Endothelial cell (in vitro differentiated cells): ENCODE measurements at places on chromosomes 13 and 19.

DNA sequence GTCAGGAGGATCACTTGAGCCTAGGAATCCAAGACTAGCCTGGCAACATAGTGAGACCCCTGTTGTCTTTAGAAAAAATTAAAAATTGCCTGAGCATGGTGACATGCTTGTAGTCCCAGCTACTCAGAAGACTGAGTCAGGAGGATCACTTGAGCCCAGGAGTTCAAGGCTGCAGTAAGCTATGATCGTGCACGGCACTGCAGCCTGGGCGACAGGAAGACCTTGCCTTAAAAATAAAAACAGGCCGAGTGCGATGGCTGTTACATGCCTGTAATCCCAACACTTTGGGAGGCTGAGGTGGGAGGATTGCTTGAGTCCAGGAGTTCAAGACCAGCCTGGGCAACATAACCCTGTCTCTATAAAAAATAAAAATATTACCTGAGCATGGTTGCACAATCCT, 5.4 kb downstream of the HNRNPUL1 start:
- no peak for DNase-seq

- DNase-seq = no peak
These were observed 367 bp downstream of the MFSD12 start for GRCh38 chr19:3556978-3557460.

- DNase-seq = no peak
These were observed 55.9 kb upstream of the SERP2 start for GRCh38 chr13:44317752-44318151.

DNA sequence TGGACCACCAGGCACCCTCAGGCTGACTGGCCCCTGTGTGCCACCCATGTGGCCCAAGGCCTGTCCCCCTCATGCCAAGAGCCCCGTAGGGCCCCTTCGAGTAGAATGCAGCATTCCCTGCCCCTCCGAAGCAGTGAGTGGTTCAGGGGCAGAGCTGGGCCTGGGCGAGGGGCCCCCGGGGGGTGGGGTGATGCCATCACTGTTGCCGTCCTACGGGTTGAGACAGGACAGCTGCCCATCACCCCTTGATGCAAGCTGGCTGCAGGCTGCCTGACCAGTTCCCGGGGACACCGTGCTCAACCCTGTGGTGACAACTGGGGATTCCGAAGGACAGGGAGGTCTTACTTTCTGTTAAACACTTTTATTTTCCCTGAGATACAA, 4.7 kb downstream of the SBNO2 start:
- no peak for DNase-seq

DNA sequence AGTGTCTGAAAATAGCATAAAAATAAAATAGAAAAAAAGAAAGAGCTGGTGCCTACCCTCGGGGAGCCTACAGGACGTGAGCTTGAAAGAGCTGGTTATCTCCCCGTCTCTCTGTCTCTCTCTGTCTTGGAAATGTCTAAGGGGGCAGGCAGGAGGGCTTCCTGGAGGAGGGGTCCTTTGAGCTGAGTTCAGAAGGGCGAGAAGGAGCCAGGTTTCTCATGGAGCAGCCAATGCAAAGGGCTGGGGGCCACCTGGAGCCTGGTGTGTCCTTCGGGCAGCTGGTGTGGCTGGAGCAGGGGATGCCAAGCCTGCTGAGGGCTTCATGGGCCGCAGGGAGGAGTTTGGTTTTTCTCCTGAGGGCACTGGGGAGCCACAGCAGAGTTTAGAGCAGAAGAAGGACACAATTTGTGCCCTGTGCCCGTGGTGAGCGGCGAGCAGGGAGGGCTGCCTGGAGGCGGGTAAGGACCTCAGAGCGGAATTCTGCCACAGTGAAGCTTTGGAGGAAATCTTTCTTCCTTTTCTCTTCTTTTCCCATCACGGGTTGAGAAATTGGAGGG, 38.7 kb downstream of the EFNA2 start:
- DNase-seq = no peak

- DNase-seq = no peak
These were observed 128.8 kb downstream of the ZDHHC20 start for GRCh38 chr13:21330126-21330861.

- DNase-seq = peak; percentile 83
These were observed 2.5 kb upstream of the EEF2 start for GRCh38 chr19:3987619-3988371.
